NCI-H226 (cell line): ENCODE measurements at places on chromosomes 1 and 21.
A peak's percentile ranks its signal among the peaks of the same experiment; 100 is the strongest.

- no peak for DNase-seq
These were observed 18.9 kb downstream of the SNAP47 start for GRCh38 chr1:227753999-227754711.

GRCh38 chr1:246602194-246602593, 35.9 kb downstream of the CNST start:
- no peak for DNase-seq

- DNase-seq: no peak
These were observed 91.6 kb upstream of the UBE2U start for GRCh38 chr1:64111787-64112186.

DNA sequence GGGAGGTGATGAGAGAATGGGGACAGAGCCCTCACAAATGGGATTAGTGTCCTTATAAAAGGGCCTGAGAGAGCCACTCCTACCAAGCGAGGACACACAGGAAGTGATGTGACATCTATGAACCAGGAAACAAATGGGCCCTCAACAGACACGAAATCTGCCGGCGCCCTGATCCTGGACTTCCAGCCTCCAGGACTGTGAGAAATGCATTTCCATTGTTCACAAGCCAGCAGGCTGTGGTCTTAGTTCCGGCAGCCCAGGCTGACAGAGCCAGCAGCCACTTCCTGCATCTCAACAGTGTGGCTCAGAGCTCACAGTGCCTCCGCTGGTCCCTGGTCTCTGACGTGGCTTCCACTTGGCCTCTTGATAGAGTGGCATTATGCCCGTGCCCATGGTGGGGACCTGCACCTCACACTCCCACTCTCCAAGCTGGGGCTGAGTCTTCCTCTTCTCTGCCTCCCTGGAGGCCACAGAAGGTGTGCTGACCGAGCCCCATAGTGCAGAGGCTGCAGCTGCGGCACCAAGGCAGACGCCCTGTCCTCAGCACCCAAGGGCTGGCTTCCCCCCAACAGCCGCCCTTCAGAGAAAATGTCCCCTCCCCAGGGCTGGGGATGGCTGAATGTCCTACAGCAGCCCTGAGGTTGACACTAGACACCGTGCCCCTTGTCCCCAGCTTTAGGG, 44.9 kb downstream of the ACOT7 start:
- DNase-seq: no peak

- DNase-seq: no peak
These were observed 60.4 kb upstream of the BACH1 start for GRCh38 chr21:29238053-29238966.

DNA sequence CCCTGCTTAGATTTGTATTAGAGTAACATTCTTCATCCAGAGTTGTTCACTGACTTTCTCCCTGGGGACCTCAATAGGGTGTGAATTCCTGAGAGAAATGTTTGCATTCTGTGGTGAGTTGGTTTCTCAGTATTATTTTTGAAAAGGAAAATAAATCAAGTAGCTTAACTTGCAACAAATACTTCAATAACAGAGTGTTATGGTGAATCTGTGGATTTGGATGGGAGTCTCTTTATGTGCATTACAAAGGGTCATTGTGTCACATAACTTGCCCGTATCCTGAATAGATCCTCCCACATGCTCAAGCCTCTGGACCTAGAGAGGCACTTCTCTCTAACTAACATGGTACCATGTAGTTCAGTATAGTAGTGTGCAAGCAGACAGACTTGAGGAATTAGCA, 68.4 kb upstream of the IPO9 start:
- no peak for DNase-seq

DNA sequence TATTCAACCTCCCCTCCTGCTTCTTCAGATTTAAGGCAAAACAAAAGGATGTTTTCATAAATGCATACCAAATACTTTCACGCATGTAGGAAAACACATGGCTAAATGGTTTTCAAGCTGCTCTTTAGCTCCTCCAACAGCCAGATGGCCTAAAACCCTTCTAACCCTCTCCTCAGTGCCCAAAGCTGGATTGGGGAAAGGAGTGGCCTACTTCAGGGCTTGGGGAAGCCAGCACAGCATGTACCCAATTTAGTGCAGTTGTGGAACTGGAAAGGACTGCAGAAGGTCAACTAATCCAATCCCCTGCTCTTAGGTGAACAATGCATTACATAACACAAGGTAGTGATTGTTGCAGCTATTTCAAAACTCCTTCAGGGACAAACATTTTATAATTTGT, 9.3 kb downstream of the F5 start:
- DNase-seq: no peak

- DNase-seq: no peak
These were observed 66.8 kb upstream of the BCL10 start for GRCh38 chr1:85343213-85343611.

GRCh38 chr1:28865997-28866650, 48.2 kb upstream of the EPB41 start:
- peak; percentile 57 for DNase-seq

DNA sequence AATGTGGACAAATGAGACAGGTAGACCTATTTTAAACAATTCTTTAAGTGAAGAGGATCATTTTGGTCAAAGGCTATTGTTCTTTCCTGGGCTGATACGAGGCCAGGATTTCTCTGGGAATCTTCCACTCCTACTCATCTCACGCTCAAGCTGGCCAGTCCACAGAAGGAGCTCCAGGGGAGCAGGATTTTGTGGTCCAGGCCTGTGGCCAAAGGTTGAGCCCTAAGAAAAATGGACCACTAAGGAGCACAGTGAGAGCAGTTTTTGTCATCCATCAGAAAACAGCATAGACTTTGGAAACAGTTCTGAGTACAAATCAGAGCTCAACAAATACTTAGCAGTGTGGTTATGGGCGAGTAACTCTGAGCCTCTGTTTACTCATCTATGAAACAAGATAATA, 260.2 kb upstream of the RUNX1 start:
- DNase-seq: peak; percentile 33

- DNase-seq: peak; percentile 3
These were observed 139.1 kb upstream of the ZNHIT6 start for GRCh38 chr1:85847356-85847755.

GRCh38 chr1:88647249-88647645, 36.8 kb upstream of the PKN2 start:
- DNase-seq: no peak

GRCh38 chr1:38297842-38298241, 251.2 kb upstream of the POU3F1 start:
- DNase-seq: no peak

GRCh38 chr1:212364985-212365384, 49.7 kb downstream of the PACC1 start:
- DNase-seq: no peak

GRCh38 chr21:42533963-42534355, 20.3 kb downstream of the SLC37A1 start:
- DNase-seq: no peak

- peak; percentile 54 for DNase-seq
These were observed 9.6 kb downstream of the DHRS3 start for GRCh38 chr1:12608311-12608957.

GRCh38 chr1:169288011-169288414, 79.6 kb downstream of the NME7 start:
- peak; percentile 70 for DNase-seq

GRCh38 chr1:156616463-156616862, 2.8 kb upstream of the HAPLN2 start:
- peak; percentile 41 for DNase-seq

DNA sequence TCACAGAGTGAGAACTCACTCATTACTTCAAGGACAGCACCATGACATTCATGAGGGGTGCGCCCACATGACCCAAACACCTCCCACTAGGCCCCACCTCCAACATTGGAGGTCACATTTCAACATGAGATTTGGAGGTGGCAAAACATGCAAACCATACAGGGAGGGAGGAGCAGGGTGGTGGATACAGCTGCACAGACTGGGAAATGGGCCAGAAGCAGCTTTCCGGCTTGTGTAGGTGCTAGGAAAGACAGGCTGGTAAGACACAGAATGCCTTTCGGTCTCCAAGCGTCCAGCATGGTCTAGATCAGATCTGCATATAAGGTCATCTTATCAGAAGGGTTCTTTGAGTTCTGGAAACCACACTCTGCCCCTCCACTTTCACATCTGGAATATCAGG, 35.1 kb upstream of the TINAGL1 start:
- DNase-seq: no peak

DNA sequence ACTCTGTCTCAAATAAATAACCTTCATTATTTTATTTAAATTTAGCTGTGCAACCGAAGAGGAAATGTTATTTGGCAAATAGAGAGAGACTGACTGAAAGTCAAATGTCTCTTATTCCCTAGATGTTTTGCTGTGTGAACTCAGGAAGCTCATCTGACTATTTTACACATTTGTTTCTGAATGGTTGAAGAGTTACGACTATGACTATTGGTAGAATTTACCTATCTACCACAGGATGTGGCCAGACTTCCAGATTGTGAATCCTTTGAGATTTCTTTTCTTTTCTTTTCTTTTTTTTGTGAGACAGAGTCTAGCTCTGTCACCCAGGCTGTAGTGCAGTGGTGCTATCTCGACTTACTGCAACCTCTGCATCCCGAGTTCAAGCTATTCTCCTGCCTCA, 5.3 kb upstream of the SDE2 start:
- DNase-seq: no peak

DNA sequence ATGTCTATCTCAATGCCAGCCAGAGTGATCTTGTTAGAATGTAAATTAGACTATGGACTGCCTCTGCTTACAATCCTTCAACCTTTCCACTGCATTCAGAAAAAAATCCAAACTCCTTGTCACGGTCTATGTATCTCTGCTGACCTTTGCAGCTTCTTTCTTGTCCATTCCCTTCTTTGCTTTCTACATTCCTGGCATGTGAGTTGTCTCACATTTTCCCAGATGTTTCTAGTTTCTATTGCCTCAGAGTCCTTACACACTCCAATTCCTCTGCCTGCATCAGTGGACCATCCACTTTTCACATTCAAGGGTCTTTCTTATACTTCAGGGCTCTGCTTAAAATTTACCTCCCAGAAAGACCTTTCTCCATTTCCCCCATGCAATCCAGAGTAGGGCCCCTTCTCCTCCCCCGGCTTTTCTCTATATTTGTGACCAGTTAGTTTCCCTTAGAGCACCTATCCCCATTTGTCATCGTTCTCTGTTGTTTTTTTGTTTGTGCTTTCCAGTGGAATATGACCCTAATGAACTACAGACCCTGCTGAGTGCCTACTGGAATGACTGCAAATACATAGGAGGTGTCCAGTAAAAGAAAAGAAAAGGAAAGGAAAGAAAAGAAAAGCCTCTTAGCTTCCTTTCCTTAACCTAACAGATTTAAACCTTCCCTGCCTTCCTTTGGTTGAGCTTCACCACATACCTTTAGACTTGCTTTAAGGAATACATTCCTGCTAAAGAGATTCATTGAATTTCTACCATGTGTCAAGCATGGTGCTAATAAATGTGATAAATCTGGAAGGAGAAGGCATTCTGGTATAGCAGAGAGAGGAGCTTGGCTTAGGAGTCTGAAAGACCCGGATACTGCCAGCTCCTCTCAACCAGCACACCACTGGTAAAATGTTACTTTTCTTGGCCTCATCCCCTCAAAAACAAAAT, 102.0 kb downstream of the DIRAS3 start:
- DNase-seq: peak; percentile 37

DNA sequence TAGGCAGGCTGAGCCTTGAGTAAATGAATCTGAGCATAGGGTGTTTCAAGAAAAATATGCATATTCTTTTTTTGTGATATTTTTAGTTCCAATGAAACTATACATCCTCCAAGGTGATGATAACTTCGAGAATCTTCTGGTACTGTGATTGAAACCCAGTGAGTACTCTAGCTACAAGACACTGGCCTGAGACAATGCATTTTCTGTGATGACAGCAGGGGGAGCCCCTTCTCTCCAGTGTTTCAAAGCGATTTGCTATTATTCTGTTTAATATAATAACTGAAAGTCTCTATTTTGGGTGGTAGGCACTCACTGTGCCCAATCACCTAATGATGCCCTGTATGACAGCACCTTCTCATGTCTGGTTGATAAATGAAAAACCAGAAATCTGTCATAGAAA, 12.1 kb downstream of the IRF2BP2 start:
- DNase-seq: no peak

DNA sequence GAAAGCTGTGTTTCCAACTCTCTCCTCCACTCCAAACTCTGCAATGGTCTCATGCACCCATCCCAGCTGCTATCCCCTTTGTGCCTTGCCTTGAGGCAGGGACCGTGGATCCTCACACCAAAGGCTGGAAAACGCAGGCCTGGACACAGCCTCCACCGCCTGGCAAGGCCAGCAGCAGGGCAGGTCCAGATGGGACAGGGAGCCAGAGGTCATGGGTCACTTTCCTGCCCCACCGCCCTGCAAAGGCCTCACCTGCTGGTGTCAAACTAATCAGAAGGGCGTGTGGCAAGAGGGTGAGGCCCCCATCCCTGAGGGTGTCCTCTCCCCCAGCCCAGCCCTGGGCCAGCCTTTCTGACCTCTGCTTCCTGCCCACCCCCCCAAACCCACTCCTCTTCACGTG, 106.3 kb downstream of the PAX7 start:
- no peak for DNase-seq

GRCh38 chr1:6386371-6386949, 7.1 kb downstream of the ACOT7 start:
- peak; percentile 86 for DNase-seq

- peak; percentile 60 for DNase-seq
These were observed 25.6 kb downstream of the PHACTR4 start for GRCh38 chr1:28395181-28395580.

DNA sequence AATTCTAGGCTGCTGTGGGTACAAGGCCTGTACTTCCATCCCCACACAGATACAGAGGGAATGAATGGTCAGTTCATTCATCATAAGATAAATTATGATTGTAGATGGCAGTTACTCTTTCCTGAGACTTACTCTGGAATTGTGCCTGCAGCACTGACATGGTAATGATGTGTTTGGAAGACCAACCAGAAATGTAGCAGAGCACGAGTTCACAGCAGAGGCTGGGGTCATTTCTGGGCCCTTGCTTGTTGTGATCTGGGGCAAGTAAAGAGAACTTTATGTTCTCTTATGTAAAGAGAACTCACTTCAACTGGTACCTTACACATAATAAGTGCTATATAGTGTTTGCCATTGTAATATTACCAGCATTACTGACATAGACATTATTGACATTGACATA, 411.9 kb downstream of the NTNG1 start:
- DNase-seq: no peak

DNA sequence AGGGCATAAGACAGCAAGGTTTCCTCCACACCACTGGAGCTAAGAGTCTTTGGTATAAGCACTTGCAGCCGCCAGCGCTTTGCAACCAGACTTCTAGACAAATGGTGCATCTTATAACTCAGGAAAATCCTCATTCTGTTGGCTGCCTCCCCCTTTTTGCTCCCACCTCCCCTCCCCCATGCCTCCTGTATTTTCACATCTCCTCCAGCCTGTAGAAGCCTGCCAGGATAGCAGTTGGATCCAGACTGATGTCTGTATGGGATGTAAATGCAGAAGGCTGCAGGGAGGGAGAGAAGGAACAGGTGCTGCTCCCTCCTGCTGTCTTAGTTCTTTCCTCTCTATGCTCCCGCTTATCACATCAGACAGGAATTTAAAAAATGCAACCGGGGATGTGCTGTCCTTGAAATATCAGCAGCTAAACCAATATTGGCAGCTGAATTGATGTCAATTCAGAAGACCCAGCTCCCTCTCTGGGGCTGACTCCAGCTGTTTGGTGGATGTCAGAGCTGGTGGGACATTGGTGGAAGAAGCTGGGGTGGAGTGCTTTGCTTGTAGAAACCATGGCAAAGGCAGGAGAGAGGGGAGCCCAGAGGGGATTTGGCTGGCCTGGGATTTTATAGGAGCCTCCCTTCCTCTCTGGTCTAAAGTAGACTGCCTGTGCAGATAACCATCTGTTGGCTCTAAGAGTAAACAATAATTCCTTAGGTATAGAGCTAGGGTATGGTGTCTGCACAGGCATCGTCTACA, 53.5 kb downstream of the NFASC start:
- peak; percentile 59 for DNase-seq

GRCh38 chr1:203130358-203130985, 2.9 kb downstream of the ADORA1 start:
- no peak for DNase-seq

- no peak for DNase-seq
These were observed 38.6 kb downstream of the UBE2G2 start for GRCh38 chr21:44763050-44763378.
